Astrocyte of the cerebellum (primary cell): ENCODE measurements at places on chromosomes 11 and 22.

DNA sequence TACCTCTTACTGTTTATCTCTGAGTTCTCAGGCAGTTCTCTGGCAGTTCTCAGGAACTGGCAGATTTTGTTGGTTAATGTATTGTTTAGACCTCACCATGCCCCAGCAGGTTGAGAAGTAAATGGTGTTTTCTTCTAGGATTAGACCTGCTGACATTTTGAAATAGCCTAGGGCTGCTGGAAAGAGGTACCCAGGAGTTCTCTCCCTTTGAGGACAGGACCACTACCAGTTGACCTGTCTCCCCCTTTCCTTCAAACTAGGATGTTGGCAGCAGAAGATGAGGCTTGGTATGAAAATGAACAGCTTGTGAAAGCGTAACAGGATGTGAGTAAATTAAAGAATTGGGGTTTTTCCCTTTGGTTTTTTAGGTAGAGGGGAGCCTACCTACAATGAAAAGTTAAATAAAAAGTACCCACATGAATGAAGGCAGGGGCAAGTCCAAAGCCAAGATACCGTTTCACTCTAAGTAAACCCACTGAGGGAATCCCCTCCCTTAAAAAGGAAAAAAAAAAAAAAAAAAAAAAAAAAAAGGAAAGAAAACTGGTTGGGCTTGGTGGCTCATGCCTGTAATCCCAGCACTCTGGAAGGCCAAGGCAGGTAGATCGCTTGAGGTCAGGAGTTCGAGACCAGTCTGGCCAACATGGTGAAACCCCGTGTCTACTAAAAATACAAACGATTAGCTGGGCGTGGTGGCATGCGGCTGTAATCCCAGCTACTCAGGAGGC is 96.2 kb downstream of the PDHX start:
- DNase-seq = no peak

GRCh38 chr22:20571531-20572007 is 64.2 kb downstream of the MED15 start:
- DNase-seq = no peak

GRCh38 chr22:45887202-45888131 is 89.5 kb downstream of the WNT7B start:
- DNase-seq = no peak

- no peak for DNase-seq
Measured at GRCh38 chr11:62446091-62446490, 27.3 kb downstream of the SCGB1A1 start.

GRCh38 chr11:70502677-70503467 is 104.5 kb downstream of the CTTN start:
- no peak for DNase-seq

GRCh38 chr11:67253872-67254624 is 12.2 kb upstream of the GRK2 start:
- DNase-seq = no peak

GRCh38 chr11:97140885-97141494 is 751.2 kb downstream of the JRKL start:
- no peak for DNase-seq

DNA sequence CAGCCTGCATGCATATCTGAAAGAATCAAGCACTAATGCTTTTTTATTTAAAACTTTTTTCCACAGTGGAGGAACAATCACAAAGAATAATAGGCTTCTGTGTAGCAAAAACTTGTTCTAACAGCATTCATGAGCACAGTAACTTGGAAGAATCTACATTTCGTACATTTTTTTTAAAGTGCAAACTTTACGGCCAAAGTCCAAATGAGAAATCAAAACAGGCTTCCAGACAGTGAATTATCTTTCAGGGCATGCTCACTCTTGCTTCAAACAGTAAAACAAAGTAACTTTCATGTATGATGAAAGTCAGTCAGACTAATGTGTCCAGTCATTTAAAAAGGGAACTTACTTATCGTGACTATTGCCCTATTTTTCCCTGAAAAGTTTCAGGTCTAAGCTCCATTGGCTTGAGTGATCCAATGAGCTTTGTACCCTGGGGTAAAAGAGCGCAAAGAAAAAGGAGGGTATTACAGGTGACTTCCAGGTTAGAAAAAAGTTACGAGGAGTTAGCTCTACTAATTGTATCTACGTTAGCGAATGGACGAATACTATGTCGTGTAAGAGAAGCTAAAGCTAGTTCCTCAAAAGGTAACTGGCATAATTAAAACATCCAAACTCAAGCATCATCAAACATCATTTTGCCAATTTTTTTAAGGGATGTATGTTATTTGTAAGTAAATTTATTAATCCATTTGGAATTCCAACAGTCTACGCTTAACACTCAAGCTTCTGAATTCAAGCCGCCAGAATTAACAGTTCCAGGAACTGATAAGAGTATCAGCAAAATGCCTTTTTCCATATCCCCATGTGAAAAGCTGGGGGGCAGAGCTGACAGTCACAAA is 1.7 kb downstream of the PICALM start:
- DNase-seq = no peak

GRCh38 chr11:97290464-97291041 is 900.7 kb downstream of the JRKL start:
- DNase-seq = peak; percentile 41

GRCh38 chr22:32396746-32397145 is 15.3 kb downstream of the RTCB start:
- no peak for DNase-seq

- peak; percentile 50 for DNase-seq
Measured at GRCh38 chr11:88179141-88179540, 3.9 kb upstream of the RAB38 start.
